SK-MEL-5 (cell line): ENCODE measurements at places on chromosomes 1 and 21. TPM values are rescaled to one million over a fixed set of nuclear protein-coding genes. Genes with fewer than 3 reads are reported as not detected.

HAO2 gene
- total RNA-seq: 0.21 and 0.43 TPM in 2 replicates

NCF2 gene
- total RNA-seq: 0.08 TPM in 1 of 2 replicates, not detected in the other

TNFRSF4 gene
- total RNA-seq: not detected in 2 replicates

VSIG8 gene
- total RNA-seq: not detected in 2 replicates

URB1 gene
- 33.7 and 34.2 TPM in 2 replicates for total RNA-seq

HJV gene
- total RNA-seq: not detected in 2 replicates

S100A11 gene
- 566 and 602 TPM in 2 replicates for total RNA-seq

TCHHL1 gene
- total RNA-seq: not detected in 2 replicates

S100A6 gene
- total RNA-seq: 185 and 198 TPM in 2 replicates

SPRR2F gene
- total RNA-seq: 0.18 and 0.51 TPM in 2 replicates

ARMH1 gene
- total RNA-seq: 0.24 TPM in 1 of 2 replicates, not detected in the other

HMGCS2 gene
- total RNA-seq: not detected in 2 replicates

IFI44 gene
- 0.53 and 0.66 TPM in 2 replicates for total RNA-seq

HES5 gene
- not detected in 2 replicates for total RNA-seq

HRNR gene
- not detected in 2 replicates for total RNA-seq

KCNE2 gene
- not detected in 2 replicates for total RNA-seq

- DNase-seq: no peak
Observed at GRCh38 chr1:226738421-226738994, 574 bp downstream of the ITPKB start.

- DNase-seq: no peak
Observed at GRCh38 chr1:62271948-62272728, 47.1 kb downstream of the KANK4 start.

DNA sequence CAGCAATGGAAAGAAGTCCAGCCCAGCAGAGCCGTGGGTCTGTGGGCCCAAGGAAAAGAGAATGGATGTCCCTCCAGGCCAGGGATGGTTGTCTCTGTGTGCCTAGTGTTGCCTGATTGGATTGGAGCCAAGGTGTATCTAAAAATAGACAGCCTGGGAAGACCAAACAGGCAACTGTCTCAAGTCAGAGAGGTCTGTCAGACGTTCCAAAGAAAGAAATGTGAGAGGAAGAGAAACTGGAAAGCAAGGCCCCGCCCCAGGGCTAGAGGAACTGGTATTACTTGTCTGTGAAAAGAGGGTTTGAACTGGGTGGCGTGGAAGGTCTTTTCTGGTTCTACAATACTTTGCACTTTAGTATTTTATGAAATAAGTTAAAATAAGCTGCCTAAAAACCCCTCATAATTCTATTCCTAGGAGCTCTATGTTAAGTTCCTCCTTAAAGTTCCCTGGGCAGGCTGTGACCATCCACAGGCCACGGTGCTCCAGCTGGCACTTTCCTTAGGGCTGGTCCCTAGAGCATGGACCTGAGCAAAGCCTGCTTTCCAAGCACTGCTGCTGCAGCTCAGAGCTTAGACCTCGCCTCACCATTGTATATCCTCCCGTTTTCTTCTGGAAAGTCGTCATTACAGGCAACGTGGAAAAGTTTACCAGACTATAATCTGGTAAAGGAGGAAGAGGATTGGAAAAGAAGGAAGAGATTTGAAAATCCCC lies 151.6 kb downstream of the DISC1 start:
- peak; percentile 67 for DNase-seq

DNA sequence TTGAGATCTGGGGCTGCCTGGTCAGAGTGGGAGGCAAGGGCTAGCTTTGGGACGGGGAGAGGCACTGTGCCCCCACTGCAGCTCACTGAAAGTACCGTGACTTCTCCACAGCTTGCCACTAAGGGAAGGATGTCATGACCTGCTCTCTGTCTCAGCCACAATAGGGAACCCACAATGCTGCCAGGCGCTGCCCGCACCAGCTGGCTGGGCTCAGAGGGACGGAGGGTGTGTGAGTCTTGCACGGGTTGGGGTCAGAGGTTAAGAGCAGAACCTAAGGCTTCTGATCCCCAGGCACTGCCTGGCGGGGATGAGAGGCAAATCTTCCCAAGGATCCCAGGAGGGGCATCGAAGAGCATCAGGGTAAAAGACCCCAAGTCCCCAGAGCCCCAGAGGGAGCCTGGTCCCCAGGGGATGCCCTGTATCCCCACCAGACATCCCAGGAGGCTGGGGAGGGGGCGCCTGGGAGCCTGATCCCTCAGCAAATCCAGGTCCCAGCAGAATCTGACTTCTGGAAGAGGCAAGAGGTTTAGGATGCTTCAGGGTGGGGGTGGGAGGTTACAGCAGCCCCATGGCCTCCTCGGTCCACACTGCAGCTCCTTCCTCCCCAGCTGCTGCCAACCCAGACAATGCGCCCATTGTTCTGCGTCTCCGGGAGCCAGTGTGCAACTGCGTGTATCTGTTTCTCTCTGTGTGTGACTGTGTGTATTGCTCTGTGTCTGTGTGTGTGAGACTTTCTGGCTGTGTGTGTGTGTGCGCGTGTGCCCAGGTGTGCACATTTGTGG lies 2.0 kb upstream of the MARCKSL1 start:
- DNase-seq: peak; percentile 86

GRCh38 chr1:3206696-3207095 lies 137.7 kb downstream of the PRDM16 start:
- DNase-seq: no peak

- no peak for DNase-seq
Observed at GRCh38 chr1:33256221-33256470, 146 bp upstream of the ZNF362 start.

DNA sequence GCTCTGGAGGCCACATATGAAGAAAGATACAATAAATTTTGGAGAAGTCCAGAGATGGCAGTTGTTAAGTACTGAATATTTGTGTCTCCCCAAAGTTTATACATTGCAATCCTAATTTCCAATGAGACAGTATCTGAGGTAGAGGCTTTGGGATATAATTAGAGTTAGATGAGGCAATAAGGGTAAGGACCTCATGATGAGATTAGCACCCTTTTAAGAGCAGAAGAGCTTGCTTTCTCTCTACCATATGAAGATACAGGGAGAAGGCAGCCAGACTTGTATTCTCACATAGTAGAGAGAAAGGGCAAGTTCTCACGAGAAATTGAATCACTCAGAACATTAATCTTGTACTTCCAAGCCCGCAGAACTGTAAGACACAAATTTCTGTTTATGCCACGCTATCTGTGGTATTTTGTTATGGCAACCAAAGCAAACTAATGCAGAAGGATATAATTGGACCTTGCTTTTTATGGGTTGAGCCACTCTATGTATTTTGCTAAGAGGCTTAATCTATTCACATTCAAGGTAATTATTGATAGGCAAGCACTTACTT lies 430.1 kb downstream of the KCNT2 start:
- no peak for DNase-seq

GRCh38 chr1:246597971-246598370 lies 31.7 kb downstream of the CNST start:
- DNase-seq: no peak

DNA sequence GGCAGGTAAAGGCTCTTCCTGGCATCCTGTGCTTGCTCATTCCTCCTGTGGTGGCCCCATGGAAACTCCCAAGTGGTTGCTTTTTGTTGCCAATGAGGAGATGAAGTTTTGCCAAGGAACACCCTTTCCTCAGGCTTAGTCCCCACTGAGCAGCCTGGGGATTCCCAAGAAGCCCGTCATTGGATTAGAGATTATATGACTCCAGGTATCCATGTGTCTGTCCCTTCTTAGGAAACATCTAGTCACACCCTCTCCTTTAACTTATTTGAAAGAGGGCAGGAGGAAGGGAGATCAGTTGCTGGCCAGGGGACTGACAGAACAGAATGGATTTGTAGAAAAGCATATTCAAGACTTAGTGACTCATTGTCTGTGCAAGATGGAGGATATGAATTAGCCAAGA lies 3.8 kb upstream of the LCE3A start:
- no peak for DNase-seq

- peak; percentile 38 for DNase-seq
Observed at GRCh38 chr21:33069994-33070743, at the start of gene OLIG1. Gene OLIG1 (plus strand): TSS chr21:33070141. CDS start chr21:33070247, 106 bp downstream.

DNA sequence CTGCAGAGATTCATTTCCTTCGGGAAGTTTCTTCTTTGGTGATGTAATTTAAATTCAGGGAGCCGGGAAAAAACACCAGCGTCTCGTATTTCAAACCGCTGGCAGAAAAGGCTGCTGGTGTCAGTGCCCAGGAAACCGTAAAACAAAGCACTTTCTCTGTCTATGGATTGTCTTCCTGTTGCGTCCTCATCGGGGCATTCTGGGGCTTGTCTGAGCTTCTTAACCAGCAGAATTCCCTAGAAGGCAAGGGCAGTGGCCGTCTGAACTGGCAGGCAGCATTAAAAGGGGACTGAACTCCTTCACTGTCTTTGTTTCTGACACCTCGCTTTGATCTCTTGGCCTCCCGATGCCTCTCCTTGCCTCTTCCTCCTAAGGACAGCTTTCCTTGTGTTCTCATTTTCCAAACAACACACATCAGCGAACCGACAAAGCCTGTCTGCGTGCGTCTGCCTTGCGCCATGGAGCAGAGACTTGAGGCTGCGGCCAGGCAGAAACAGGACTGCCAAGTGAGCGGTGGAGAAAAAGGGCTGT lies 391.6 kb upstream of the VAMP3 start:
- peak; percentile 53 for DNase-seq

DNA sequence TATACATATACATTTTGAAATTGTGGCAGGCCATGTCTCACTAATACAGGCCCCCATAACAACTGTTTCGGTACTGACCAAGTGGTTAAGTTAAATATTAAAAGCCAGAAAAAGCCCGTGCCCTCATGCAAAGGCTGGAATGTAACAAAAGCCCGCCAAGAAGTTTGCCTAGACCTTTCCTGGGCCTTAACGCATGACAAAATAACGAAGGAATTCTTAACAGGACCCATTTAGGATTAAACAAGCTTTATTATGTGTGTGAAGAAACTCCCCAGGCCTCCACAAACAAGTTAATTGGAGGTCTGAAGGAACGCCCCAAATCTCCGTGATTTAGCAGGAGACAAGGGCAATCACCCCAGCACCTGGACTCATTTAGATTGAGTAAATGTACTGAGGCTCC lies 42.4 kb downstream of the TNFSF4 start:
- DNase-seq: no peak

- no peak for DNase-seq
Observed at GRCh38 chr1:39116116-39116607, 88.3 kb upstream of the MACF1 start.

- DNase-seq: no peak
Observed at GRCh38 chr1:204377800-204378668, 18.3 kb upstream of the PLEKHA6 start.

- DNase-seq: no peak
Observed at GRCh38 chr1:8602471-8603219, 214.8 kb downstream of the RERE start.

GRCh38 chr1:209207126-209207700 lies 376.3 kb upstream of the CAMK1G start:
- DNase-seq: no peak

GRCh38 chr1:49166031-49166430 lies 389.3 kb upstream of the BEND5 start:
- no peak for DNase-seq

DNA sequence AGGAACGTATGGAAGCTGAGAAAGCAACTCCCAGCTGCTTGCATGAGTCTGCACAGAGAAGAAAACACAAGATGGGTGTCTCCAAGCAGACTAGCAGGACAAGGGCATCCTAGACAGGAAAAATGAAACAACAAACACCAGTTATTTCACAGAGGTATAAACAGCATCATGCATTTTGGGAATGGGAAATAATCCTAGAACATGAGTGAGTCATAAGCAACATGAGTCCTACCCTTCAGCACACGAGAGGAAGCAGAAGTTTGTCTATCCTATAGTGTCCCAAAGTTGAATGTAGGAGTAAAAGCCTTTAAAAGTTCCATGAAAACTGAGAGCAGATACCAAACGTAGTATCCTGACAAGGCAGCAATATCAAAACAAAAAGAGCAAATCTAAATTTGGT lies 11.3 kb upstream of the FRRS1 start:
- DNase-seq: no peak

GRCh38 chr1:158391099-158391498 lies 8.2 kb downstream of the OR10T2 start:
- DNase-seq: no peak

DNA sequence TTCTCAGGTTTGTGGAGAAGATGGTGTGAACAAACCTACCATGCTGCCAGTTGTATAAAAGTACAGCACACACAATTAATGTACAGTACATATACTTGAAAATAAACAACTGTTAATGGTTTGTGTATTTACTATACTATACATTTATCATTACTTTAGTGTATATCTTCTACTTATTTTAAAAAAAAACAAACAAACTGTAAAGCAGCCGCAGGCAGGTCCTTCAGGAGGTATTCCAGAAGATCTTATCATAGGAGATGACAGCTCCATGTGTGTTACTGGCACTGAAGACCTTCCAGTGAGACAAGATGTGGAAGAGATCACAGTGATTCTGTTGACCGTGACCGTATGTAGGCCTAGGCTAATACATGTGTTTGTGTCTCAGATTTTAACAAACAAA lies 155.7 kb downstream of the COP1 start:
- no peak for DNase-seq

DNA sequence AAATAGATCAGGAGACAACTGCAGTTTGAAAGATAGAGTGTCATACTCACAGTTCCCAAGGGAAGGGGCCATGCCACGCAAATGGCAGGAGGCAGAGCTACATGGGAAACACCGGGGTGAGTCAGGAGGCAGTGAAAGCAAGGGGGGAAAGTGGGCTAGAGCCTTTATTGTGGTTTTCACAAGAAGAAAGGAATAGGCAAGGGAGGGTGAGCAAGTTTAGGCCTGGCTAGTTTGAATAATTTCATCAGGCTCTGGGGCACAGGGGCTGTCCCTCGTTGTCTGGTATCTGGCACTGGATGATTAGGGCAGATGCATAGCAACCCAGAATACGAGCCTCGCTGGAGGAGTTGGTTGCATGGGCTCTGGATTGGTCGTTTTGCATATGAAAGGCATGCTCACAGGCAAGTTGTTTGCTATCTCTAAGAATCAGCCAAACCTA lies 17.0 kb upstream of the ITLN2 start:
- no peak for DNase-seq

DNA sequence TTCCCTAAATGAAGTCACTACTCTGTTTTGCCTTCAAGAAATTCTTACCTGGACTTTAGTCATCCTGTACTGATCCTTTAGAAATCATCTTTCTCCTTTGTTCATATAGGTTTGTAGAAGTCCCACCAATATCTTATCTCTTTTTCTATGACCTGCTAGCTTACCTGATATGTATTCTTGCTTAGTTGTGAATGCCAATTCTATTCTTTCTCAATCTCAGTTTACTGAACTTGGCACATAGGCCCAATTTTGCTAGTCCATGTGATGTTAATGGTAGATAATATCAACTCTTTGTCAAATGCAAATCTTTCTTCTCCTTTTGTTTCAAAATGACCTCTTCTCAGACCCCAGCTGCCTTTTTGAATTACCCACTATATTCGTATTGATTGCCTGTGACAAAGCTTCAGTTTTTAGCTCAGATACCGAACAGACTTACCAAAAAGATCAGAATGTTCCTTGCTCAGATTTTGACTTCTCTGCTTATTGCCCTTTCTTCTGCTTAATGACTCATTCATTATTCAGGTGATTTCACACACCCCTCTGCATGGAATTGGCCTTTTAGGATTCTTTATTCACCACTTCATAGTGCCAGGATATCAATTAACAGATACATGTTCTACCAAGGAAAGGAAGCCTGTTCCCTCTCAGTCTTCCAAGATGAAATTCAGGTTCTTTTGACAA lies 20.6 kb downstream of the IPO9 start:
- no peak for DNase-seq
